Effector memory CD4-positive, alpha-beta T cell (primary cell): ENCODE measurements at places on chromosomes 1 and 21.

DNA sequence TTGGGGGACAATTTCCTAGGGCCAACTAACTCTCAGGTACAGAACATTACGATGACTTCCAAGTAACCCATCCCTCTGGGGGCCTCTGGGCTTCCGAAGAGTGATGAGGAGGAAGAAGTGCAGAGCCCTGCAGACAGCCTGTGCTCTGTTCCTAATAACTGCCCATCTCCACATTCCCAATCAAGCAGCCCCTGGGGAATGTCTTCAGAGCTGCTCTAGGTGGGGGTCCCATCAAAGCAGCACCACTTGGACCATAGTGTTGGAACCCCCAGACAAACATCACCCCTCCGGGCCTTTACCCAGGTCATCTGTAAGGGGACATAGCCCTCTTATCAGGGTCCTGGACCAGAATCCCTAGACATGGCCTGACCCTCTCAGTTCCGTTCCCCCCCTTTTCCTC, 357.3 kb downstream of the NPHP4 start:
- DNase-seq, result no peak

GRCh38 chr1:201499795-201500669, 6.9 kb downstream of the CSRP1 start:
- no peak for DNase-seq

DNA sequence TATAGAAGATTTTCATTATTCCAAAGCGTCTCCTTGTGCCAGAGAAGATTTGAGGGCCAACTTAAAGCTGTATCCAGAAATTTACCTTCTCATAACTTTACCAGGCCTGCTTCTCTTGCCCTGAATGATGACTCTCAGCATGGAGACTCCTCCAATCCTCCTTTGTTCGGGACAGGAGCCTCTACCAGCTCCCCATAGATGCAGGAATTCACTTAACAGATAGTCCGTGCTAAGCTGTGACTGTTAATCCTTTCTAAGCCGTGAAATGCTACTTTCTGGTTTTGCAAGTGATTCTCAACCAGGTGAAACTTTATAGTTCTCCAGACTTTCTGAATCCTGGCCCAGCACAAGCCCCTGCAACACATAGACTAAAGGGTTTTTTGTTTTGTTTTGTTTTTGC, 31.8 kb upstream of the KCND3 start:
- no peak for DNase-seq

DNA sequence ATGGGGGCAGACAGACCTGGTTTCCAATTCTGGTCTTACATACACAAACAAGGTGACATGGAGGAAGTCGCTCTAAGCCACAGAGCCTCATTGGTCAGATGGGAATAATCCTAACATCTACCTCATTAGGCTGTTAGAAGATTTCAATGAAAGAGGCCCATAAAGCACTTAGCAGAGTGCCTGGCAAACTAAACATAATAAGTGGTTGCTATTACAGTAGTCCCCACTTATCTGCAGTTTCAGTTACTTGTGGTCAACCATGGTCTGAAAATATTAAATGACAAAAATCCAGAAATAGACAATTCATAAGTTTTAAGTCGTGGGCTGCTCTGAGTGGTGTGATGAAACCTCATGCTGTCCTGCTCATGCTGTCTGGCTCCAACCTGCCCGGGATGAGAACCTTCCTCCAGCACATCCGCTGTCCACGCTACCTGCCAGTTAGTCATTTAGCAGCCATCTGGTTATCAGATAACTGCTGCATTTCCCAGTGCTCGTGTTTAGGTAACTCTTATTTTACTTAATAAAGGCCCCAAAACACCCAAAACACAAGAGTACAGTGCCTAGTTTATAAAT, 112.3 kb downstream of the DDX20 start:
- no peak for DNase-seq

- no peak for DNase-seq
Observed at GRCh38 chr1:41647221-41648135, 163.0 kb upstream of the EDN2 start.

DNA sequence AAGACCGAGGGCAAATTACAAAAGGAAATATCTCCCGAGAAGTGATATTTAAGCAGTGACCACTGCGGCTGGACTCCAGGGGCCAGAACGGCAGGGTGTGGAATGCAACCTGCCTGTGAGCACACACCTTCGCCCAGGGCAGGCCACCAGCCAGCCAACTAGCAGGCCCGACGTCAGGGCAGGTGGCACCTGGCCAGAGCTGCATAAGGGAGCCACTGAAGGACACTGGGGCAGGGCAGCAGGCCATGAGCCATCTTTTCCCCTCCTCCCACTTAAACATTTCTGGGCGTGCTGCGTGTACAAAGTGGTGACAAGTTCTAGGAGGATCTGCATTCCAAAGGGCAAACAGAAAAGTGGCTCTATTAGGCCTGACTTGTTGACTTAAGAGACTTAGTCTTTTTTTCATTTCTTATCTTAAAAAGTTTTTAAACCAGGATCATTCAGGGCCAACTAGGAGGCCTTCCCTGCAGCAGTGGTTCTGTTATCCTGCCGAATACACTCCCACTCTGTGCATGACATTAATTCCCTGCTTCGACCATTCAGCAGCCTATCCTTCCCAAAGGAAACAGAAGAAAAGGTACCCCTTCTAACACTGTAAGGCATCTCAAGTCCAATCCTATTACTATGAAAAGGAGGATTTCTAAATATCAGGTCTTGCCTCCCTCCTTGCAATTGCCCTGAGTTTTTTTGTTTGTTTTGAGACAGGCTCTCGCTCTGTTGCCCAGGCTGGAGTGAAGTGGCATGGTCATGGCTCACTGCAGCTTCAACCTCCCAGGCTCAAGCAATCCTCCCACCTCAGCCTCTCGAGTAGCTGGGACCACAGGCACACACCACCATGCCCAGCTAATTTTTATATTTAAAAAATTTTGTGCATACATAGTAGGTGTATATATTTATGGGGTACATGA, 96.3 kb downstream of the BCAR3 start:
- DNase-seq, result no peak

- DNase-seq, result peak; percentile 79
Observed at GRCh38 chr1:206583707-206584648, 28.3 kb downstream of the EIF2D start.

DNA sequence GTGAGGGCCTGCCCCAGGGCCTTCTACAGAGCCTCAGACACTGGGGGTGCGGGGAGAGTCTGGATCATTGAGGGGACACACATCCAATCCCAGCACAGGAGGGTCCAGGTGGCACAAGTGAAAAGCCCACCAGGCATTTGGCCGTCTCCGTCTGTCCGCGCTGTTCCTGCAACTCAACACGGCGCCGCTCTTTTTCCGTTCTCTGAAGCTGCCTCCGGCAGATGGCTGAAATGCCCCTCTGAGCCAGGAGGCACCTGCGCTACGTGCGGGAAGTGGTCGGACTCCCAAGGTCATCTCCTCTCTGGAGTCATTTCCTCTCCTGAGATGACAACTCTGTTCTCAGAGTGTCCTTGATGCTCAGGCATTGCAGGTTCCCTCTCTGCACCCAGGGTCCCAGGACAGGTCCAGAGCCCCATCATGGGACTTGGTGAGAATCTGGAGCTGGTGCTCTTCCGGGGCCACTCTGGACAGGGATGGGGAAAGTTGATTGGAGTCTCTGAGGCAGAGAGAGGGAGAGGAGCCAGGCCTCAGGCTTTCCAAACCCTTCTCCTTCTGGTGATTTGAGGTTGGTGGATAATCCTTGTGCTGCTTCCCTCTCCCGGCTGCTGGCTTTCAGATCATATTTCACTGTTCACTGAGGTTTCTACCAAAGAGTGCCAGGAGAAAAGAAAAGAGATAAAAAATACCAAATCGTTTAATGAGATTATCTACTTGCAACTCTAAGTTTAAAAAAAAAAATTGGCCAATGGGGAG, 14.0 kb upstream of the MIXL1 start:
- no peak for DNase-seq

GRCh38 chr1:236150986-236151385, 8.6 kb downstream of the GPR137B start:
- no peak for DNase-seq

GRCh38 chr1:27130798-27131197, 24.1 kb downstream of the SLC9A1 start:
- no peak for DNase-seq

DNA sequence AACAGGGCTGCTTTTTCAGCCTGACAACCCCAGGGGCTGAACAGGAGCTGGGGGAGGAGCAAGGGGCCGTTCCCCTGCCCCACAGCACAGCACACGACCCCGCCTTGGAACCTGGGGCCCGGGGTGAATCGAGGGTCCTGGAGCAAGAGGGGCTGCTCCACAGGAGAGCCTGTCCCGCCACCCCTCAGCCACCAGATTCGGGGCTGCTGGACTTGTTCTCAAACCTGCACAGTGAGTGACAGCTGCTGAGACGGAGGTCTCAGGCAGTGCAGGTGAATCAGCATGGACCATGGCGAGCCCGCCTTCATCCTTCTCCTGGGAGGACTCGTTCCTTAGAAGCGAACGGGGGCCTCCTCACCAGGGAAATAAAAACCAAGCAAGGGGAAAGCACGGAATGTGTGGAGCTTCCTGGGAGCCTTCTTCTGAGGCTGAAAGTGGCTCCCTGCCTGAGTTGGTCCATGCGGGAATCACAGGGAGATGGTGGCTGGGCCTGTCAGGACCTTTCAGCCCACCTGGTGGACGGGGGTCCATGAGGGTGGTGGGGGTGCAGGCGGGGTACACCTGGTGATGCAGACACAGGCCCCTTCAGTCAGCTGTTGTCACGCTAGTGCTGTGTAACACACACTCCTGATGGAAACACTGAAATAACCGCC, 125.4 kb downstream of the SIK1 start:
- no peak for DNase-seq

- DNase-seq, result no peak
Observed at GRCh38 chr1:52532731-52533327, 20.1 kb downstream of the TUT4 start.

GRCh38 chr1:172902861-172903381, 147.8 kb downstream of the TNFSF18 start:
- no peak for DNase-seq

GRCh38 chr1:109529881-109530456, 9.7 kb upstream of the GPR61 start:
- no peak for DNase-seq

DNA sequence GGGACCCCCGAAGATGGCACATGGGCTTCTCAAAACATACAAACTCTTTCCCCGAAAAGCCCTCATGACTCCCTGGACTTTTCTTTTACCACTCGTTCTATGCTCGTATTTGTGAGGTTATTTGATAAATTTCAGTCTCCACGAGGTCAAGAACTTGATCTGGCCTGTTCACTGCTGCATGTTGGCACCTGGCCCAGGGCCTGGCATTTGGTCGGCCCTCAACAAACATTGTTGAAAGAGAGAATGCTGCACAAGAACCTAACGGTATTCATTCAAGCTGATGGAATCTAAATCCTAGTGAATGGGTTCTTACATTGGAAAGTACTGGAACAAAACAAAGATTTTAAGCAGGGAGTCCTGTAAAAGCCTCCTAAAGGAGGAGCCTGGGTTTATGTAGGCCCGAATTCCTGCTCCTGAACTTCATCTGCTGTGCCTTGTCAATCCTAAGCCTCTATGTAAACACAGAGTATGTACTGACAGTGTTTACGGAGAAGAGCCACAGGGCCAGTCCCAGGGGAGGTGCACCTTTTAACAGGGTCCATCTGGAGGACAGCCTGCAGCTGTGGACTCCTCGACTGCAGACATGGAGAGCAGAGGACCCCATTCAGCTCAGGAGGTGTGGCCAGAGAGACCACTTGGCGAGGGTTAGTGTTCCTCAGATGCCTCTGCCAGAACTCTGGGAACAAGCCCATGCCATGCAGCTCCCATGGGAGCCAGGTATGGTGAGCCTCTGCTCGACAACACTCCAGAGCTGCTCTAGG, 46.9 kb downstream of the L1TD1 start:
- DNase-seq, result no peak

DNA sequence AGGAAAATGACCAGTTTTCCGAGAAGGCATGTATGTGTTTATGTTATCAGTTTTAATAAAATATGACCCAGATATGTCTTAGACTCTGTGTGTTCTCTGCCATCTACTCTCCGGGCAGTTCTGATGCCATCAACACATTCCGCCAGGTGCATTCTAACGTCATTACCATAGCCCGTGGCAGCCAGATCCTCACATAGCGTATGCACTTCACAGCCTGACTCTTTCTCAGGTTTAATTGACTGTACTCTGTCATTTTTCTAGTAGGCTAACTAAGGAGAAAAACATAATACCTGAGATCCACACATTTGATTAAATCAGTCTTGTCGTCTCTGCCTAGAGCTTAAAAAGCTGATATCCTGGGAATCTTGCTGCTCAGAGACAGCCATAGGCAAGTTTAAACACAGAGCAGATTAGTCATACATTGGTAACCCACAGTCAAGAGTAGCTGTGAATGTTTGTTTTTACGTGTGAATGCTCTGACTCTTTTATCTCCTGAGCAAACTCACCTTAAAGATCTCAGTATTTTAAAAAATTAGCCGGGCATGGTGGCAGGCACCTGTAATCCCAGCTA, 175.9 kb downstream of the GREM2 start:
- DNase-seq, result no peak

DNA sequence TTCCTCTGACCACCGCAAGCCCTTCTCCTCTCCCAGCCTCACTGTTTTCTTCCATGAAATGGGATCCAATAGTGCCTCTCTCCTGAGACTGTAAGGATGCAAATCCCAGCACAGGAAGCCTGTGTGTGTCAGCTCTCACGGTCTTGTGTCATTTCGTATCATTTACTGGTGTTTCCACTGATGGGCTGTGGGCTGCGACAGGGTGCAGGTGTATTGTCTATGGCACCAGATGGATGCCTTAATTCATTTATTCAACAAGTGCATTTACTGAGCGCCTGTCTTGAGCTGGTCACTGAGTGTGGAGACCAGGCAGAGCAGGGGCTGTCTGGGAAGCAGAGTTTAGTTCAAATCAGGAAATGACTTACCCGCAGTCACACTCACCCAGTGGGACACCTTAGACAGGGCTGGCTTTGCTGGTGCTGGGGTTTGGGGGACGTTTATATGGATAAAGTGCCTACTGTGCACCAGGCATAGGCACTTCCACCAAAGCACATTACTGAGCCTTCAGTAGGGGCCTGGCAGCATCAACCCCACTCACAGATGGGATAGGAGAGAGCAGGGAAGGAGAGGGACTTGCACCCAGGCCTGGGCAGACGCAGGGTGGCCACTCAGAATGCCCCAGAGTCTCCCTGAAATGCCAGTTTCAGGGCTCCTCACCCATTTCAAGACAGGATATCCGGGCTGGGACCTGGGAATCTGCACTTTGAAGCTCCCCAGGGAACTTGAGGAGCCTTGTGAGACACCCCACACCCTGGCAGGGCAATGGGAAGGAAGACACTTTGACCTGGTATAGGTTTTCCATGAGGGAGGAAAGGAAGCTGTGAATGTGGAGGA, 398.9 kb downstream of the MATN1 start:
- DNase-seq, result no peak

- DNase-seq, result no peak
Observed at GRCh38 chr21:21688889-21689288, 690.7 kb downstream of the NCAM2 start.

GRCh38 chr1:47545912-47546483, 108.2 kb downstream of the FOXD2 start:
- no peak for DNase-seq

DNA sequence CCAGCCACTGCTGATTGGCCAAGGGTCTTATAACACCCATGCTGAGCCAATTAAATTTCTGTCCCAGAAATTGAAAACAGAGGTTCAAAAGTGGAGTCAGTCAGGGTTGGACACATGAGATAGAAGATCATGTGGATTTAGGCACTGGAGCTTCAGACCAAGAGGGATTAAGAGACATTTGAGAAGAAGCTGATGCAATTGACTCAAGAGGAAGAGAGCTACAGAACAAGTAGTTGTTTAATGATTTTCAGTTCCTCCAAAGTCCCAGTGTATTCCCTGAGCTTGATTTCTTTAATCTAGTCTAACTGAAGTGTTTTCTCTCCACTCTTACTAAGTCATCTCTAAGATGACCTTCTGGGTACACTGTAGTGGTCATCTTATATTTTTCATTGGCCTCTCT, 227.1 kb downstream of the DUSP10 start:
- no peak for DNase-seq
